ENCODE measurements at places on chromosomes 5 and 9.

- DNase-seq: no peak
These were observed 109.1 kb upstream of the PTGER4 start for GRCh38 chr5:40570408-40571129.

DNA sequence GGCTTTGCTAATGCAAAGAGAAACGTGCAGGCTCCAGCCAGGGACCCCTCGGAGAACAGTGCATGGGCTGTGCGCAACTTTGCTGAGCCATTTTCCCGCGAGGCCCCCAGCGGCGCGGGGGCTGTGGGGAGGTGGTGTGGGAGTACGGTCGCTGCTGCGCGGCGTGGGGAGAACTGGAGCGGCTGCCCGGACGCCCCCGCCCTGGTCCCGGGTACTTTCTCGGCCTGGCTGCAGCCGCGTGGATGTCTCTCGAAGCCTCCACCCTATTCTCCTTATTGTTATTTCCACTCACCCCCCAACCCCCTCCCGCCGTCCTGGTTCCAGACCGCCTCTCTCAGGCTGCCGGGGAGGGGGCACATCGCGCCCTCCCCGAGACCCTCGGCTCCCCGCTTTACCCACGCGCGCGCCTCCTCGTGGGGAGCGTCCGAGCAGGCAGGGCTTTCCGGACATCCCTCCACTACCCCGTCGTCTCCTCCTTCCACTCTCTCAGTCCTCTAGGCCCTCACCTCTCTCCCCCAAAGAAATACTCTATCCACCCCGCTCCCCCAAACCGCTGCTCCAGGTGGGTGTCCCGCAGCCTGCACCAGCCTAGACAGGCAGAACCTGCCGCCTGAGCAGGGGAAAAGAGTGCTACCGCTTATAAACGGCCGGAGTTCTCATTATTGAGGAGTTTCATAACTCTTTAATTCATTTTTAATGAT is 68.6 kb upstream of the TBCA start:
- DNase-seq: no peak

DNA sequence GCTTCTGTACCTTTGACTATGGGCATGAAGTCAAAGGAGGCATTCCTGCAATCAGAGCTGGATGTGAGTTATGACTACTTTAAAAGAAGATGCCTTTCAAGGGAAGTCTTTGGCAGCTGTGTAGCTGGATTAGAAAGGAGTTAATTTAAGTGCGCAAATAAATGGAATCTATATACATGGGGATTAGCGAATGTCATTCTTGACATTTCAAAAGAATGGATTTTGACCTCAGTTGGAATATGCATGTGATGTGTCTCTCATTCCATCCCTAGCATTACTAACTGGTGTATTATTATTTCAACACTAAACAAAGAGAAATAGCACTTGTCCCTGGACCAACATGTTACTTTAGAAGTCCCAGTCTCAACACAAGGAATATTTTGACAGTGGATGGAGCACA is 359.6 kb upstream of the SLC24A2 start:
- no peak for DNase-seq

GRCh38 chr9:81473206-81473605 is 216.1 kb downstream of the TLE1 start:
- no peak for DNase-seq

GRCh38 chr9:132901858-132902831 is 23.4 kb downstream of the SPACA9 start:
- peak; percentile 85 for DNase-seq

GRCh38 chr9:5438301-5439162 is 807 bp upstream of the PLGRKT start:
- DNase-seq: no peak

- DNase-seq: no peak
These were observed 51.3 kb downstream of the ARHGEF37 start for GRCh38 chr5:149632311-149633251.

DNA sequence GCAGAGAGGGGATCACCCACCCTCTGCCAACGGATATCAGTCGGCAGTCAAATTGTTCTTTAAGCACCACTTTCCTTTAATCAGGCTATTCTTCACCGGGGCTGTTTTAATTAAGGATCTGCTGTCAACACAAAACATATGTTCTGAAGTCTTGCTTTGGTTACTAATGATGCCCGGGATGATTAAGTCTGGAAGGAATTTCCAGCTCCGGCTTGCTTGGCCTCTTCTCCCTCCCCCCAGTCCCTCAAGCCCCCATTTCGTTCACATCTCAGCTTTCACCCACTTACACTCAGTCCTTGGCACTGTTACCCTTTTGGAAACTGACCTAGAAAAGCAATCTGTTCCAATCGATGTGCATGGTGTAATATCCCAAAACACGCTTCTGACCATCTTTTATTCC is 74.7 kb downstream of the MSX2 start:
- no peak for DNase-seq

GRCh38 chr9:71052287-71052686 is 69.1 kb downstream of the TRPM3 start:
- DNase-seq: no peak

DNA sequence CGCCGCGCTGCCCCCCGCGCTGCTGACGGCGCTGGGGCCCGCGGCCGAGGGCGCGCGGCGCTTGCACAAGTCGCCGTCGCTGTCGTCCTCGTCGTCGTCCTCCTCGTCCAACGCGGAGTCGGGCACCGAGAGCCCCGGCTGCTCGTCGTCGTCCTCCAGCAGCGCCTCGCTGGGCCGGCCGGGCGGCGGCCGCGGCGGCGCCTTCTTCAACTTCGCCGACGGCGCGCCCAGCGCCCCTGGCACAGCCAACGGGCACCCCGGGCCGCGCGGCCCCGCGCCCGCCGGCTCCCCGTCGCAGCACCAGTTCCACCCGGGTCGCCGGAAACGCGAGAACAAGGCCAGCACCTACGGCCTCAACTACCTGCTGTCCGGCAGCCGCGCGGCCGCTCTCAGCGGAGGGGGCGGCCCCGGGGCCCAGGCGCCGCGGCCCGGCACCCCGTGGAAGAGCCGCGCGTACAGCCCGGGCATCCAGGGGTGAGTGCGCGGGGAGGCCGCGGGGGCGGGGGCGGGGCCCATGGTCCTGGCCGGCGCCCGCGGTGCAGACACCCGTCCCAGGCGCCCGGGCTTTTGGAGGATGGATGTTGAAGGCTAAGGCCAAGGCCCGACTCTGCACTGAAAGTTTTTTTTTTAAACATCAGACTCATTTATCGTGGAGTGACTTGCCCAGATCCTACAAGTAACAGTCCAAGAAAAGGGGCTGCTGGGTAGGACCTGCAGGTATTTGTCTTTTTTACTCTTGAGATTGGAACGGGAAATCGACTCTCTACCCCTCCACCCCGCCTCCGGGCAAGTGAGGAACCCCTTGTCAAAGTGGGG is 1.2 kb downstream of the TENT4A start:
- no peak for DNase-seq

DNA sequence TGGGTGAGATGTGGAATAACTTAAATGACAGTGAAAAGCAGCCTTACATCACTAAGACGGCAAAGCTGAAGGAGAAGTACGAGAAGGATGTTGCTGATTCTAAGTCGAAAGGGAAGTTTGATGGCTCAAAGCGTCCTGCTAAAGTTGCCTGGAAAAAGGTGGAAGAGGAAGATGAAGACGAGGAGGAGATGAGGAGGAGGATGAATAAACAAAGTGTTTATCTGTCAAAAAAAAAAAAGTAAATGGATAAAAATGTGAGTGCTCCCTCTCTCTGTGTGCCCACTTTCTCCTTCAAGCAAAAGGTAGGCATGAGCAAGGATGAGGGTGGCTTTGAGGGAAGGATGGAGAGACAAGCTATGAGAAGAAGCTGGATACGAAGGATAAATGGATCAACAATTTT is 4.2 kb upstream of the CANX start:
- DNase-seq: no peak

All from dorsolateral prefrontal cortex (tissue), 122 donors.